ENCODE measurements at places on chromosomes 7 and 10.

DNA sequence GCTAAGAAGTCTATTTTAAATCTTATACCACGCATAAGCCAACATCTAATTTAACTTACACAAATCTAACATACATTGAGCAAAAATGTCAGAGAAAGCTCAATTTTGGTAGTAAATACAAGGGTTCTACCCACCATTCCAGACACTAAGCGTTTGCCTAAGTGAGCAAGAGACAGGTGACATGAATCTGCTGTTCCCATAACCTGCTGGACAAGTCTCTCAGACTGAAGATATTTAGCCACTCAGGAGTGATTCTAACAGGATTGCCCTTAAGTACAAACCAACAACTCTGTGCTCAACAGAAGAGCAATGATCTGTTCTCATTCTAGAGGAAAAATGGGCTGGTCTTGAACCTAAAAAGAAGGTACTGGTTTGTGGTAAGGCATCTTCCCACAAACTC lies 18.8 kb downstream of the EZH2 start:
- no peak for DNase-seq

DNA sequence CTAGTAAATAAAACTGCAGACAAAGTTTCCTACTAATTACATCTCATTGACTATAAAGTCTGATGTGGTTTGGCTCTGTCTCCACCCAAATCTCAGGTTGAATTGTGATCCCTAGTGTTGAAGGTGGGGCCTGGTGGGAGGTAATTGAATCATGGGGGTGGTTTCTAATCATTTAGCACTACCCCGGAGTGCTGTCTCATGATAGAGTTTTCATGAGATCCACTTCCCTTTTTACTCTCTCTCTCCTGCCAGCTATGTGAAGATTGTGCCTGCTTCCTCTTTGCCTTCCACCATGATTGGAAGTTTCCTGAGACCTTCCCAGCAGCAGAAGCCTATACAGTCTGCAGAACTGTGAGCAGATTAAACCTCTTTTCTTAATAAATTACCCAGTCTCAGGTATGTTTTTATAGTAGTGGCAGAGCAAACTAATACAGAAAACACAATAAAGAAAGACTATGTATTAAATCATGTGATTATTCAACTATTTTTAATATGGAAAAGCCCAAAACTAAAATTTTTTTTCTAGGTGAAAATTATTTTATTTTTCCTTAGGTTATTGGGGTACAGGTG lies 232.1 kb downstream of the FZD1 start:
- no peak for DNase-seq

- DNase-seq = no peak
Measured at GRCh38 chr10:70537398-70538194, 59.0 kb downstream of the PALD1 start.

DNA sequence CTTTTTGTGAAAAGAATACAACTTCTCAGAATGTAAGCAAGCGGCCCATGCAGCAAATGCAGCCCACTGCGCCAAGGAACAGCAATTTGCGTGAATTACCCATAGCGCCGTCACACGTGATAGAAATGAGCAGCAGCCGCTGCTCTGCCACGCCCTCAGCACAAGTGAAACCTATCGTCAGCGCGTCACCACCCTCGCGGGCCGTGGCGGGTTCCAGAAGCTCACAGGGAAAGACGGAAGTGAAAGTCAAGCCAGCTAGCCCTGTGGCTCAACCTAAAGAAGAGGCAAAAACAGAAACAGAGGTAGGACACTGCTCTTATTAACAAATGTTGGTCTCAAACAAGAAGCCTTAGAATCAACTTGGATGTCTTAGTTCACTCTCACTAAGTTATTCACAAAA lies 70.5 kb downstream of the SHH start:
- DNase-seq = no peak

GRCh38 chr10:89283025-89283935 lies 18.6 kb upstream of the IFIT2 start:
- peak; percentile 55 for DNase-seq

DNA sequence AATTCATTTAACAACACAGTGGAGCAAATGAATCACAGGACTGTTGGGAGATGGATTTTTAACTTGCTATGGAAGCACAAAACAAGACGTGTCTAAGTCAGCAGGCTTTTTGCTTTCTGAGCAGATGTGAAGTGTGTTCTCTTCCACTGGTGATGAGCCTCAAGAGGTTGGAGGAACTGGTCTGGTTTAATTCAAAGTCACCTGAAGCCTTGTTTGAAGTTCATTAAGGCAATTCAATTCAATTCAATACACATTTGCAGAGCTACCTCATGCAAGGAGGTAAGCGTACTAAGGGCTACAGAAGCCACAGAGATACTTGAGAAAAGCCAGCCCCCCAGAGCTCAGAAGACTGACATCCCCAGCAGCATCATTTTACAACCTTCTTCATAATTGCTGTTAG lies 68.4 kb upstream of the PALS2 start:
- DNase-seq = no peak
